ENCODE measurements at places on chromosomes 5 and 9. TPM values are rescaled to one million over a fixed set of nuclear protein-coding genes. Genes with fewer than 3 reads are reported as not detected.

Gene UHRF2
- 54.4 TPM for total RNA-seq

DNA sequence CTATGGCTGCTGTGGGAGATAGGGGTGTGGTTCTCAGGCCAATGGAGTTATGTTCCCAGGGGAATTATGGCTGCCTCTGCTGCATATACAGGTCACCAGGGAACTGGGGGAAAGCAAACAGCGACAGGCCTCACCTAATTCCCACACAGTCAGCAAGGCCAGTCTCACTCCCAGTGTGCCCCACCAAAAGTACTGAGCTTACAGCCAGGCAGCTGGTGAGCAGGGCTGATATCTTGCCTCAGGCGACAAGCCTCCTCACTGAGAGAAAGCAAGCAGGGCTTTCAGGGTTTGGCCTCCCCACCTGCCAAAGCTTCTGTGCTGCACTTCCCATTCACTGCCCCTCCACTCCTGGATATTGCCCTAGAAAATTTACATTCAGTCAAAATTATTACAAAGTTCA lies 273.8 kb upstream of the TARS1 start:
- no peaks in the 10 kb centered on the region for H3K27me3 ChIP-seq
- H3K27ac ChIP-seq = no peak overlapping the region
- no peak overlapping the region for H3K4me3 ChIP-seq
- no peaks in the 10 kb centered on the region for H3K36me3 ChIP-seq
- no peak for DNase-seq

Gene RETREG1
- 0.51 TPM for total RNA-seq

Gene PMPCA
- 39.0 TPM for total RNA-seq

Gene ESM1
- total RNA-seq = 2.1 TPM
